Mesothelial cell of epicardium (in vitro differentiated cells): ENCODE measurements at places on chromosomes 2 and 18.

GRCh38 chr2:14601156-14601770, 31.3 kb upstream of the LRATD1 start:
- no peak for DNase-seq

GRCh38 chr2:170227951-170228350, 50.0 kb downstream of the MYO3B start:
- DNase-seq, result no peak

DNA sequence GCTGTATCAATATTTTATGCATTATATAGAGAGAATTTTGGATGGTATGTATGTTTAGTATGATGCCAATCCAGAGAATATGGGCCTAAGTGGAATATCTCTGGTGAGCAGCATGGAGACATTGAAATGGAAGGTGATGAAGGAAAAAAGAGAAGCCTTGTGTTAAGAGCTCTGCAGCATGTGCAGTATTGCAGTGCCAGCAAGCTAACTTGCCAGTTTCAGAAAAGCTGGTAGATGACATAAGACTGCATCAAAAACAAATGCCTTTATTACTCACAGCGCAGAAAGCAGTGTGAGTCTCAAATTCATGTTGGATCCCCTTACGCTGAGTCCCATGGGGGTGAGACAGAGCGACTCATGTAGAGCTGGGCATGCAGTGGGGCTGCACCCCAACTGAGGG, 280.2 kb downstream of the CTNNA2 start:
- DNase-seq, result no peak

- DNase-seq, result no peak
Observed at GRCh38 chr2:231321556-231322334, 73.8 kb upstream of the B3GNT7 start.

GRCh38 chr2:178731300-178731699, 75.9 kb downstream of the TTN start:
- DNase-seq, result no peak

DNA sequence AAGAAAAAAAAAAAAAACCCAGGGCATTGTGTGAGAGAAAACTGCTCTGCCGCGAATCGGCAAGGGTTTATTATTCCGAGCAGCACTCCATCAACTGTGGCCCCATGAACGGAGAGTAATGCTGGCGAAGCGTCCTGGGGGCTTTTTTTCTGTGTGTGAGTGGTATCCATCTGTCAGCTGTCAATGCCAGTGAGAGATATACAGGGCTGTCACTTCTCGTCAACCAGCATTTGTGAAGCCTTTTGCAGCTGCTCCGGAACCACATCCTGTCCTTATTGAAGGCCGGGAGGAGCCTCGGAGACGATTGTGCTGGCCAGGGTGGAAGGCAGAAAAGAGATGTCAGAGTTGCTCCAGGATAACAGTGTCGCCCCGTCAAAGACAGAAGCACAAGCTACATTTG, 356.9 kb upstream of the SMIM21 start:
- DNase-seq, result no peak

- no peak for DNase-seq
Observed at GRCh38 chr18:25164848-25165811, 186.8 kb downstream of the ZNF521 start.

GRCh38 chr2:191255271-191255670, 10.1 kb downstream of the MYO1B start:
- no peak for DNase-seq

- no peak for DNase-seq
Observed at GRCh38 chr2:46248171-46248570, 49.0 kb upstream of the EPAS1 start.

DNA sequence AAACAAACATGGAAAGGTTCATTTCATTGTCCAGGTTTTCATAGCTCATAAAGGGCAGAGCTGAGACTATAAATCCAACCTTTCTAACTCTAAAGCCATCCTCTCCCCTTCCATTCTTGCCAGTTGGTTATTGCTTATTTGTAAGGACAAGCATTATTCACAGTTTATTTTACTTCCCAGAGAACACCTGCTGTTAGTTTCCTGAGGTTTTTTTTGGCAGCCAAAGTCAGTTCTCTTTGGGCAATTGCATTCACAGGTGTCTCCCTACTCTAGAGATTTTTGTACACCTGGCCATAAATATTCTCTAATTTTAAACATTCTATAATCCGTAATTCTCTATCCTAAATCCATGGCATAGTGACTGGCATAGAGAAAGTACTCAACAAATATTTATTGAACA, 87.3 kb upstream of the SPHKAP start:
- no peak for DNase-seq

GRCh38 chr2:221377597-221377996, 194.5 kb downstream of the EPHA4 start:
- no peak for DNase-seq

DNA sequence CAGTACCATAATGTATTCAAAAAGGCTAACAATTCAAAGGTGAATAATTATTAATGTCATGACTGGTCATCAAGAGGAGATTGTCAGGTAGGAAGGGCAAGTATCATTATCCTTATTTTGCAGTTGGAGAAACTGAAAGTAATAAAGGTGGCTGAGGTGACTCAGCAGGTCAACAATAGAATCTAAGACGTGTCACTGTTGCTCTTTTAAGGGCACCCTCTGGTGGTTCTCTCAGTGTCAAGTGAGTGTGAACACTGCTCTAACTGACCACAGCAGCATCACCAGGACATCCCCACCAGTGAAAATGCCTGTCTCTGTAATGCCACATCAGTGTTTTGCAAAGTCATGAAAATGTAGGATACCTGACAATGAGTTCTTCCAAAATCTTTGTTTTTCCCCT, 69.7 kb downstream of the DCC start:
- DNase-seq, result no peak

GRCh38 chr18:45617284-45617683, 2.0 kb downstream of the SLC14A2 start:
- no peak for DNase-seq
